ENCODE measurements at places on chromosomes 6 and 20.

- DNase-seq = no peak
Measured at GRCh38 chr20:37558306-37558705, 30.6 kb upstream of the BLCAP start.

DNA sequence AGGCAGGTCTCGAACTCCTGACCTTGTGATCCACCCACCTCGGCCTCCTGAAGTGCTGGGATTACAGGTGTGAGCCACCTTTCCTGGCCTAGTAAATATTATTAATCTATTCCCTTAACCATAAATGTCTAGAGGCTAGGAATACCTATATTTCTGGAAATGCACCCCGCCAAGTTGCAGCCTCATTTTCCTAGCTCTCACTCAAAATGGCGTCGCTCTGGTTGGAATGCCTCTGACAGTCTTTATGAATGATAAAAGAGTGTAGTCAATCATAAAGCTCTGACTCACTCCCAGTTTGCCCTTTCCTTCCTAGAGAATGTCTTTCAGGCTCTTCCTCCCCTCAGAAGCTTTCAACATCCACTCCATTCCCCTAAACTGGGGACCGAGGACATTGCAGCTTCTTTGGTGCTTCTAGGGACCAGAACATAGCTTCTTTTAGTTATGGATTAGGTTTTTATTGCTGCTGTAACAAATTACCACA lies 14.1 kb upstream of the TRIM26 start:
- no peak for DNase-seq

DNA sequence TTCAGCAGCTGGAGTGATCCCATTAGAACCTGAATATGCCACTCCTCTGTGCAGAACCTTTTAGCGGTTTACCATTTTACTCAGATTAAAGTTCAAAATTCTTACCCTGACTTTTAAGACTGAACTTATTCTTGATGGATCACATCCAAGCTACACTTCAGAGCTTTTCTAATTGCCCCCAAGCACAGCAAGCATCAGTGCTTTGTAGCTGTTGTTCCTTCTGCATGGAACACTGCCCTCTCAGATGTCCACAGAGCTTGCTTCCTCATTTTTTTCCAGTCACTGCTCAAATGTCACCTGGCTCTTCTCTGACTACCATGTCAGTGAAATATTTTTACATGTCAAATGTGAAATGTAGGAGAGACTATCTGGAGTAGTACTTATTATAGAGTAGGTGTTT lies 1.6 kb upstream of the SLC35B3 start:
- DNase-seq = no peak

DNA sequence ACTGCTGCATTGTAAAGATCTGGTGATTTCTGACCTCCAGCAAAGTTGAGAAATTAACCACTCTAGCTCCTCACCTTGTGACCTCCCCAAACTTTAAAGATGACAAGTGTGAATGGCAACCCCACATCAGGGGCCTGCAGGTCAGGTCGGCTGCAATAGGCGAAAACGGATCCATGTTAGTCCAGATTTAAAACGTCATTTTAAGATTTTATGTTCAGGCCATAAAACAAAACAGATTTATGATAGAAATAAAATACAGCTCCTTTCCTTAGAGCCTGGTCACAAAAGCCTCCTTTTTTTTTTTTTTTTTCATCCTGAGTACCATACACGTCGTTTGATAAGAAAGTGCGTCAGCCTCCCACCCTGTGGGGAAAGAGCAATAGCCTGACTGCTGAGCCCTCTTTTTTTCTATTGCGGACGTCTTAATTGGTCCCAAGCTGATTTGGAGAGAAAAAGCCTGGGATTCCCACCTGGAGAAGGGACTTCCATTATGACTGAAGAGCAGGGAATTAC lies 519.2 kb upstream of the NOX3 start:
- peak; percentile 41 for DNase-seq

DNA sequence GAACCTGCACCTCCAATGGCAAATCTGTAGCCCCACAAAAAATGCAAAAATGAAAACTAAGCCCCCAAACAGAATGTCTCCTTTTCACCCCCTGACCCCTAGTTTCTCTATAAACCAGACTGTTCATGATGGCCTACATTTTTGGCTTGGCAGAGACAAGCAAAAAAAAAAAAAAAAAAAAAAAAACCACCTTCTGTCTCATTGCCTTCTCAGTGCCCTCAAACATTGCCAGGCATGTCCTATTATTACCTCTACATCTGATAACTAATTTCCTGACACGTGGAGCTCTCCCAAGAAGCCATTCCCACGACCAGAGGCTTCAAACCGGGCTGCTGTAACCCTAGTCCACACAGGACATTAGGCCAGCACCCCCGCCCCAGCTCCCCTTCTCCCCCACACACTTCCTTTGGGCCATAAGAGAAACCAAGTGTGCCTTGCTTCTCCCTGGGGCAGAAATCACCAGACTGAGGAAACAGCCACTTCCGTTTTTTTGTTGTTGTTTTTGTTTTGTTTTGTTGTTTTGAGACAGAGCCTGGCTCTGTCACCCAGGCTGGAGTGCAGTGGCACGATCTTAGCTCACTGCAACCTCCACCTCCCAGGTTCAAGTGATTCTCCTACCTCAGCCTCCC lies 65.4 kb downstream of the GPR6 start:
- no peak for DNase-seq

DNA sequence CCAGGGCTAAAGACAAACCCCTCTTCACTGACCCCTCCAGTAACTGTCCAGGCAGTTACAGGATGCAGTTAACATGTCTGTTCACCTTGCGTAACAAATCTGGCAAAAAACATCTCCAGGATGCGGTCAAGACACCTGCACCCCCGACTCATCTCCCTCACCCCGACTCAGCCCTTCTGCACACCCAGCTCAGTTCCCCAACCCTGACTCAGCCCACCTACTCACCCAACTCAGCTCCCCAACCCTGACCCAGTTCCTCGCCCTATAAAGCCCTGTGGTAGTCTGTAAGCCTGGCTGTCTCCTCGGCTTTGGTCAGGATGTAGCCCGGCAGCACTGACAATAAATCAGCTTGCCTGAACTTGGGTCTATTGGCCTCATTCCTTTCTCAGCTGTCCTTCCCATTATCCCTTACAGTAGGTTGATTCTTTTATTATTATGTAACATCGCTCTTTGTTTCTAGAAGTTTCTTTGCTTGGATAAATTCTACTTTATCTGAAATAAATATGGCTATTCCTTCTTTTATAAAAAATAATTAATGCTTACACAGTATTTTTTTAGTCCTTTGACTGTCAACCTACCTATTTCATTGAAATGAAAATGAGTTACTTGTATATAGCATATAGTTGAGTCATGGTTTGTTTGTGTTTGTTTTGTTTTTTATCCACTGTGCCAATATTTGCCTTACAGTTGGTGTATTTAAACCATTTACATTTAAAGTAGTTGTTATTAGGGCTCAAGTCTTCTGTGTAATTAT lies 12.9 kb upstream of the ADTRP start:
- no peak for DNase-seq

- DNase-seq = no peak
Measured at GRCh38 chr20:21739161-21739560, 33.7 kb downstream of the PAX1 start.

DNA sequence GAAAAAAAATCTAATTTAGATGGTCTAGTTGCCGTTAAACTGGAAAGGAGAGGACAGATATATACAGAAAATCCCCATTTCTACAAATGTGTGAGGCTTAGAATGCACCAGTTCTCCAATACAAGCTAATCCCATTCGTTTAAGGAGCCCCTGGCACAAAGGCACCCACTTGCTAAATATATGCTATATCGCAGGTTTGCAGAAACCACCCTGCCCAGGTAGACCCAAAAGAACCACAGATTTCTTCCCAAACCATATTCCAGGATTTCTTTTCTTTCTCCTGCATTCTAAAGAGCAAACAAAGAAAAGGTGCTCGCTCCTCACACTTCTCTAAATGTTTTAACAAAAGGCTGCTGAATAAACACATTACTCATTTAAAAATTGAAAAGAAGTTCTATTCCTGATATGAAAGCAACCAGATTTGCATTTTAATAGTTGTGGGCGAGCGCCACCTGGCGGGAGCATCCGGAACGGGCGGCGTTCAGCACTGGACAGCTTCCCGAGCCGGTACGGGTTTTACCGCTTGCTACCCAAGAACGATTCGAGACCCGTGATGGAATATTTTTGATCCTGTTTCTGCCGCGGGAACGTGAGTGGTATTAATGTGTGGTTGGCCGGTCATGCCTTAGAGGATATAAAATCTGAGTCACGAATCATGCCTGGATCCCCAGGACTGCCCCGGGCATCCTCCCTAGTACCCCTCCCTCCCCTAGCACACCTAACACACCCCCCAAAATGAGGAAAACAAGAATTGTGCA lies 2.1 kb downstream of the PTPRT start:
- peak; percentile 53 for DNase-seq

DNA sequence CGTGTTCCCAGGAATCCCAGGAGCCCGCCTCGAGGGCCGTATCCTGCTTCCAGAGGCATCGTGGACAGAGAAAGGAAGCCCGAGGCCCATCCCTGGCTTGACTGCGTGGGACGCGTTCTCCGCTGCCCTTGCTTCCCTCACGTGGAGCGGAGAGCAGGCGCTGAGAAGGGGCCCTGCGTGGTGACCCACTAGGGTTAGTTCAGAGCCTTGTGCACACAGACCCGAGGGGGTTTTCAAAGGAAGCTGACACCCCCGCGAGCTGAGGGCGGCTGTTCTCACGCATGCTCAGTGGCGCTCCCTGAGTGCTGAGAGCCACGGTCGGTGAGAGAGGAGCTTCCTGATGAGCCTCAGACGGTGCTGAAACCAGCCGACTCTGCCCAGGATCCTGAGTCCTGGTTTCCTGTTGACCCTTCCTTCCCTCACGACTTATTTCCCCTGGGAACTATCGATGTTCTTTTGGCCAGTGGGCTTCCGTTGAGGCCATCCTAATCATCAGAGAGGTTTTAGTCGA lies 28.9 kb upstream of the CCR6 start:
- no peak for DNase-seq

GRCh38 chr6:162618448-162619002 lies 109.0 kb downstream of the PRKN start:
- DNase-seq = no peak

- peak; percentile 45 for DNase-seq
Measured at GRCh38 chr6:89311853-89312531, 3.1 kb downstream of the GABRR2 start.

GRCh38 chr6:151379933-151380847 lies 11.2 kb downstream of the ZBTB2 start:
- DNase-seq = no peak

DNA sequence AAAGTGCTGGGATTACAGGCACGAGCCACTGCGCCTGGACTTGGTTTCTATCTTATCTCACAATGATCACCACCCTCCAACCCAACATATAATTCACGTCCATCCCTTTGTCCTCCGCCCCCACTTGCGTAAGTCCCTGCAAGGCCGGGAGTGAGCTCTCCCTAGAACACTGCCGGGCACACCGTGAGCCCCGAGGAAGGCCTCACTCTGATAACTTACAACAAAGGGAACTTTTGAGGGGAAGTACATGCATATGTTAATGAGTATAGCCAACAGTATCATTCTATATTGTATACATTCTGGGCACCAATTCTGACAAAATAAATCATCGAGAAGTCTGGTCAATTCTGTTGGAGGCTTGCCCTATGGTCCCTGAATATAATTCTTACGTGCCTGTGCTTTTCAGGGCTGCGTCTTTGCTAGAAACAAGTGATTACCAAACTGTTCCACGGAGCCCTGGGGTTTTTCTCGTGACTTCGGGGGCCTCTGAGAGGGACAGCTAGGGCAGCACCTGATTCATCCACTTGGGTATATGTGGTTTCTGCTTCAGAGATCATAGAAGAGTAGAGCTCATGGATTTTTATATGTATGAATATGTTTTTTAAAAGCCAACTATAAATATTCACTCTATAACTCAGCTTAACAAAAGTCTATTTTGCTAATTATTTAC lies 469.8 kb upstream of the AGPAT4 start:
- DNase-seq = no peak

DNA sequence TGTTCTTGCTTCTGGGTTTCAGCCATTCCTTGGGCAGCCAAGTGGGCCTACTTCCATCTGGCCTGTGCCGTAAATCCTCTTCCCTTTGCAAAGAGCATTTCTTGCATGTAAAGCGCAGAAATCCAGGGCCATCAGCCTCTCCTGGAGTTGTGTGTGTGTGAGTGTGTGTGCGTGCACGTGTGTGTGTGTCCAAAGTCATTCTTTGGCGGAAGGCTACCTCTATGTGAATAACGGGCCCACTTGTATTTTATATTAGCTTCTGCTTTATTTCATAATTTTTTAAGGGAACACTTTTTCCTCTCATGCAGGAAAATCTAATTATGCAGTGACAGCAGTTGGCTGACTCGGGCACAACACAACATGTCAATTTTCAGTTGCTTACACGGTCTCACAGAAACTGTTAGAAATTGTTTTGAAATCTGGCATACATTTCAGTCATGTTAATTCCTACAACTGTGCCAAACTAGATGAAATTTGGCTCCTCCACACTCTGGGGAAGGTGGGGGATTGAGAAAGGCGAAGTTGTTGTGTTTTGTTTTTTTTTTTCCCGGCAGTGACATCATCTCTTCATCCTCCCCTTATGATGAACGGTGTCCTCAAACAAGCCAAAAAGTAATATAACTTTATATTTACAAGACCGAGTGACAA lies 223.7 kb upstream of the TSHZ2 start:
- peak; percentile 21 for DNase-seq

DNA sequence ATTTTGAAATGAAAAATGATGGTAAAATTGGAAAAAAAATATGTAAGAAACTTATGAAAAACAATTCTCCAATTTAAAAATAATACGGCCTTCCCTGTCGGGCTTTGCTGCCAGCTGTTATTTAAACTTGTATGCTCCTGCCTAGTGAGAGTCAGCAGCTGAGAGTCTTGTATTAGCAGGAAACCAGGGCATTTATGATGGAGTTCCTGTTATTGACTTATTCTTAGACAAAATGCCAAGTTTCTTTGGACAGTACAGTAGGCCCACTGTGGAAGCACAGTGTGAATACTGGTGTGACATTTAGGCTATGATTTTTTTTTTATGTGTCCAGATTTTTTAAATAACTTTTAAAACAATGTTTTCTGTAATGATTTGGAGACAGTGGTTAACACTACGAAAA lies 42.1 kb downstream of the GMDS start:
- DNase-seq = no peak

GRCh38 chr6:137543114-137543513 lies 48.9 kb upstream of the OLIG3 start:
- DNase-seq = no peak

DNA sequence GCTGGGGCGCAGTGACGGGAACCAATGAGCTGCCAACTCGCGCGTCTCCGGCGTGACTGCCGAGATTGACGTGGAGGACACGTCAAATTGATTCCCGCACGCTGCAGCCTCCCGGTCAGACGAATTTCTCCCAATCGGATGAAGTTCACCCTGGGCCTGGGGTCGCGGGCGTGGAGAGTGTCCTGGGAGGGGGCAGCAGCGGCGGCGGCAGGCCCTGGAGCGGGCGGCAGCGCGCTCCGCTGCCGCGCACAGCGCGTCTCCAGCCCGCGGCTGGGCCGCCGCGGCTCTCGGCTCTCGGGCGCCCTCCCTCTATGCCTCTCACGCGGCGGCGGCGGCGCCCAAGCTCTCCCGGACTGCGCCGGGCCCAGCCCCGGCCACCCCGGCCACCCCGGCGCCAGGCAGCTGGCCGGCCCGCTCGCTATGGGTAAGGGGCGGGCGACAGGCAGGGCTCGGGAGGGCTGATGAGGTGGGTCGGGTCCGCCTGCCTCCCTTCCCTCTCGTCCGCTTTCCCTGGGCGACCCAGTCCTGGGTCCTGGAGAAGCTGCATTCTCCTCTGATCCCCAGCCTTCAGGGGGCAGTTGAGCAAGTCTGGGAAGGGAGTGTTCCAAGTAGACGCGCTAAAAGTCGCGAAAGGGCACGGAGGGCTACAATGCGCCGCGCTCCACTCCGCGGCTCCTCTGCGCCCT lies at the start of gene PAX1:
PAX1 (plus strand) TSS at position 90 of the 686 bp plus-strand sequence; CDS start at position 139, 49 bp downstream.
- DNase-seq = no peak

- DNase-seq = no peak
Measured at GRCh38 chr6:84811351-84811750, 47.0 kb upstream of the TBX18 start.
